ENCODE measurements at places on chromosomes 3 and 15.

DNA sequence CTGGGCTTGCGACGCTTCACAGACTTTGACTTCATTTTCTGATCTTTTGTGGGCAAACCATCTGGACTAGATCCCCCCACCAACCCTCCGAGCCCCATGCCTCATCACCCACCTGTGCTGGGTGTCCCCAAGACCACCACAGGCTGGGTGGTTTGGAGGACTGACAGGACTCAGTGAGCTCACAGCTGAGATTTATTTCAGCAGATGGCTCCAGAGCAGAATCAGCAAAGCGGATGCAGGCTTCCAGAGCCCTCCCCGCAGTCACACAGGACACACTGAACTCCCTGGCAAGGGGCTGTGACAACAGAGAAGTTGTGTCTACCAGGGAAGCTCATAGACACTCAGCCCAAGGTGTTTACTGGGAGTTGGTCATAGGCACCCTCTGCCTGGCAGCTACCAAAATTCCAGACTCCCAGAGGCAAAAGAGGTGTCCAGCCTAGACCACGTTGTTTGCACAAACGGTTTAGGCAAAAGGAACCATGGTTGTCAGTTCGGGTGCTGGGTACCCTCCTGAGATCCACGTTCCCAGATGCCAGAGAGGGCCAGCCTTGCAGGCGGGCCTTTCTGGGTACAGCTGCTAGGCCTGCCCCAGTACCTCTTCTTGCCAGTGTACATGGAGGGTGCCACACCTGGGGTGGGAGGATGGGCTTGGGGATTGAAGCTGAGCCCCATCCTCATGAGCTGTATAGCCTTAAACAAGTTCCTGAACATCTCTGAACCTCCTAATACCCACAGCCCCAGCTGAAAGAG lies 170.3 kb downstream of the NSMCE3 start:
- no peak for DNase-seq

DNA sequence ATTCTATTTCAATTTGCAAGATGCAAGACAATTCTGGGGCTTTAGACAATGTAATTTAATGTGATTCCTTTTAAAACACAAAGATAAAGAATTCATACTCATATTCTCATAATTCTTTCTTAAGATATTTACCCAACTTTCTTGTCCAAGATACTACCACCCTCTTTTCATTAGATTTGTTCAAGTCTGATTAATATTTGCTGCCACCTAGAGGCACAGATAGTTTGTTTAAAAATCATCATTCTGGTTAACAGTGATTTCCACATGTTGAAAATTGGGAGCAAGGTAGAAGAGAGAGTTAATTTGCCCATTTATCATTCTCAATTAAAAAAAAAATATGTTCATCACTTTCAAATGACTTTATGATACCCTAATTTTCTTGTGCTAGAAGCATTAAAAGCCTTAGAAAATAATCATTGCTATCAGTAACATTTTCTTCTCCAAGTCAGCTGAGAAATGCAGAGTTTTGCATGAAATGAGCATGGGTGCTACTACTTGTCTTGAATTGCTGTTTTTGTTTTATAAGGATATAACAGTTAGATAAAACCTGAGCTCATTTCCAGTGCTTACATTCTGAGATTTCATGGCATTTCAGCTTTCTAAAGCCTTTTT lies 11.6 kb downstream of the TAMM41 start:
- no peak for DNase-seq

GRCh38 chr15:84785053-84785452 lies 32.1 kb upstream of the ALPK3 start:
- DNase-seq: no peak

- DNase-seq: no peak
Observed at GRCh38 chr3:145272684-145273083, 888.3 kb downstream of the PLOD2 start.

DNA sequence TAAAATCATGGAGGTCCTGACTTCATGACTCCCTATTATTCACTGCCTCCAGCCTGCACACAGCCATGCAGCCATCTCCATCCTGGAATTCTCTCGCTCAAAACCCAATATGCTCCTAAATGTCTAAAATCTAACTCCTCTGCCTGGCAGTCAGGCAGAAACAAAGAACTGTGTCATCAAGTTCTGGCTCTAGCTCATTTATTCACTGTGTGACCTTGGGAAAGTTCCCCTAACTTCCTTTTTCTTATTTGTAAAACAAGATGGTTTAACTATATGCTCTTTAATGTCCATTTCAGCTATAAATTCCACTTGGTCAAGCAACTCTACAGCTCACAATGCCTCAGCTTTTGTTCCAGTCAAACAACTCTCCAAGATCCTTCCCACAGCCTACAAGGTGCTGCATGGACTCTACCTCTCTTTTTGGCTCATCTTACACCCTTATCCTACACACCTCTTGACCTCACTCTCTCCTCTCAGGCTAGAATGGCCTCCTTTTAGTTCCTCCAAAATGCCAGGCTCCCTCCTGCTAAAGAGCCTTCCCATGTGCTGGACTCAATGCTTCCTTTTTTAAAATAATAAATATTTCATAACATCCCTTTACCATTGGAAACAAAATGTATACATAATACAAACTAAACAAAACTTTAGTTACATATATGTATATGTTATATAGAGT lies 16.4 kb downstream of the PIK3CB start:
- DNase-seq: no peak

GRCh38 chr15:64686130-64686735 lies 89.2 kb downstream of the RBPMS2 start:
- no peak for DNase-seq

- DNase-seq: no peak
Observed at GRCh38 chr3:34851137-34851536, 788.2 kb upstream of the ARPP21 start.

- DNase-seq: no peak
Observed at GRCh38 chr15:44029003-44029402, 166.1 kb downstream of the FRMD5 start.

GRCh38 chr3:179035232-179035631 lies 36.4 kb downstream of the ZMAT3 start:
- DNase-seq: no peak
